ENCODE measurements at places on chromosomes 2 and 18. TPM values are rescaled to one million over a fixed set of nuclear protein-coding genes. Genes with fewer than 3 reads are reported as not detected.

GRCh38 chr2:128818248-128818647 is 499.6 kb upstream of the HS6ST1 start:
- no peak for DNase-seq

DNA sequence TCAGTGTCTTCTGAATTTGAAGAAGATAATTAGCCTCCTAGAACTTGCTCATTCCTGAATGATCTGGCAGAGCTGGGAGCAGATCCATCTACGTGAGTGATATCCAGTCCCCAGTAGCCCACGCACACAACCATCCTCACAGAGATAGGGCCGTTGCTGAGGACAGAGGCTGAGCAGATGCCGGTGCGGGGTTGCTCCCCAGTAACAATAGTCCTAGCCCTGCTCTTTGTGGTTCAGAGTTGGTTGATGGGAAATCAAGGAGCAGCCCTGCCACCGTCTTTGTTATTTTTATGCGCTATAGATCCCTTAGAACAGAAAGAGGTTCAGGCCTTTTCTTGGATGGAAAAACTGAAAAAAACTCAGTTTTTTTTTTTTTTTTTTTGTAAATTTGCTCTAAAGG is 69.3 kb downstream of the VWA3B start:
- no peak for DNase-seq

DNA sequence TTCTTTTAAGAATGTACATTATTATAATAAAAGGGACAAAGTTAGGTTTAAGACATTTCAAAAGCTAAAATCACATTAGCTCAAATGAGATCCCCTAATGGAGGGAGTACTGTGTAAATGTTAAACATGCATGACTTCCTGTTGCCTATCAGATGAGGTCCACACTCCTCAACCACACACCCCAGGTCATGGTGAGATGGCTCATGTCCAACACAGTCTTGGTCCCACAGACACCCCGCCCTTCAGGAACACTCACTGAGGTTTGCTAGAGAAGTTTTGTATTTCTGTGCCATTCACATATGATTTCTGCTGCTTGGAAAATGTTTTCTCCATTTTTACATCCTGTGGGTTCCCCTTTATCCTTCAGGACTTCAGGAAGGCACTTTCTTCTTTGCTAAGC is 491.0 kb downstream of the SOX11 start:
- DNase-seq, result no peak

DNA sequence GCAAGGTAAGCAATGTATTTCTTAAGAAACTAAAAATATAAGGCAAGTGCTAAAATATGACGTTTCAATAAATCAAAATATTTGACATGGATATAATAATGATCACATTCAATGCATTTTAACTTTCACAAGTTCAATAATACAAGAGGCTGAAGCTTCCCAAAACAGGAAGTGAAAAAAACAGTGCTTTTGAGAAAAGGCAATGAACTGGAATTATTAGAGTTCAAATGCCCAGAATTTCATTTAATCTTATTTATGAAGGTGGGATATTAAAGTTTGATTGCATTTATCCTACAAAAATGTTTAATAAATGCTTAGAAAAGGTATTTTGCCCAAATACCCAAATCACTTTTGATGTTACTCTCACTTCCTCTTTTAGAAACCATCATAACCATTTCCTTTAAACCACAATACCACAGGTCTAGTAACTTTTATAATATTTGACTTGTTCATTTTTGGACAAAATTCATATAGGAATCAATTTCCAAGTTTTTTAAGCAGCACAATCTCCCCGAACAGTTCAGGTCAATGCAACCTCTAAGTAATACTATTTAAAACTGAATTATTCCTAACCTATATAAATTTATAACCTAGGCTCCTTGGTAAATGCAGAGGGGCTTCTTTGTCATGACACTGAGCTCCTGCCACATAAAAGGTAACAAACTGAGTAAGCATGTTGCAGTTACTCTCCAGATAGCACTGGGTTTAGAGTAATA is 2.1 kb downstream of the NCKAP1 start:
- no peak for DNase-seq

FHOD3 gene
- 17.8 TPM for total RNA-seq

- peak; percentile 7 for DNase-seq
Observed at GRCh38 chr2:190809139-190809764, 71.4 kb upstream of the GLS start.

GRCh38 chr2:74092275-74092674 is 55.4 kb downstream of the BOLA3 start:
- no peak for DNase-seq

CD28 gene
- total RNA-seq, result not detected

DTNB gene
- 5.0 TPM for total RNA-seq

DNA sequence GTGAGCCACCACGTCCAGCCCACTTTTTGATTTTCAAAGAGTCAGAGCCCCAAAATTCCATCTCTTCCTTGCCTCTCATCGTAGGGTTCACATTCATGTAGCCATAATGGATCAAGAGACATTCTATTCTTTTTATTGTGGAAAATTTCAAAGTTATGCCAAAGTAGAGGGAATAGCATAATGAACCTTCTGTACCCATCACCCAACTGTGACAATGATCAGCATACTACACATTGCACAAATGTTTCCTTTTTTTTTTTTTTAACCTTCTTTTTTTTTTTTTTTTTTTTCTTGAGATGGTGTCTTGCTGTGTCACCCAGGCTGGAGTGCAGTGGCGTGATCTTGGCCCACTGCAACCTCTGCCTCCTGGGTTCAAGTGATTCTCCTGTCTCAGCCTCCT is 162.4 kb downstream of the EML6 start:
- DNase-seq, result no peak

DNA sequence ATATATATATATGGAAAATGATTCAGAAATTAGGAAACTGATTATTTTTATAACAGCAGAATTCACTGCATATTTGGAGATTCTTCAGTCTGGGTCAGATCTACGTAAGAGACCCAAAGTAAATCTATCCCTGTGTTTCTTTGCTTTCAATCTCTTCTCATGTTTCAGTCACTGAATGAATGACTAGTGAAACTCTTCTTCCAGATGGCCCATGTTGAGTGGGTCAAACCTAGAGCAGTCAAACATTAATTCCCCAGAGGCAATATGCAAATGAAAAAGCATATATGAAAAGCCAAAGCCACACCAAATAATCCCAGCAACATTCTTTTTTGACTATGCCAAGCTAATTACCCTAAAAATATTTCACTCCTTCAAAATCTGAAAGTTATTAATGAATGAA is 317.3 kb downstream of the RBM43 start:
- DNase-seq, result no peak

DNA sequence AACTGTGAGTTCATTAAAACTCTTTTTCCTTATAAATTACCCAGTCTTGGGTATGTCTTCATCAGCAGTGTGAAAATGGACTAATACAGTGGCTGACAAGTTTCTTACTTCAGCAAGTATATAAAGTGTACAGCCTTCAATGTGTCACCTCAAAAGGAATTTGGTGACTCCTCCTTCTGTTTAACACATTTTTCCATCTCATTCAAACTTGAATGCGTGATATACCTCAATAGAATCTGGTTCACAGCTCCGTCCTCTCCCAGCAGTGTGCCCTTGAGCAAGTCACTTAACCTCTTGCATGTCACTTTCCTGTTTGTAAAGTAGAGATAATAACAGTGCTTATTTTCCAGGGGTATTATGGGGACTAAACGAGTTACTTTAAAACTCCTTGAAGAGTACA is 159.6 kb downstream of the CCBE1 start:
- no peak for DNase-seq

DNA sequence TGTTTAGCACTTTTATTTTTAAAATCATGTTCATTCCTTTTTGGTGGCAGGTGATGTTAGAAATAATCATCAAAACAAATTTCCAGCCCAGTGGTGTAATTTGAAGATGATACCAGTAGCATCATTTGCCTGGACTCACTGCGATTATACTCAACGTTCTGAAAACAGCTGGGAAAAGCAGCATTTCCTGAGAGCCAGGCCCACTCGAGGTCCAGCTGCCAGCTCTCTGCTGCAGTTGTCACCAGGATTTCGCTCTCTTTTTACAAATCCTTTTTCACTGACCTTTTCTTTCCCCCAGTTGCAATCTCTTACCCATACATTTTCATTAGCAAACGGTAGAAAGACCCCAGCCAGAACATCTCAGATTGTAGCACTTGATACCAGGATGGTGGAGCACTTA is 110.6 kb upstream of the LYPD1 start:
- DNase-seq, result no peak

DNA sequence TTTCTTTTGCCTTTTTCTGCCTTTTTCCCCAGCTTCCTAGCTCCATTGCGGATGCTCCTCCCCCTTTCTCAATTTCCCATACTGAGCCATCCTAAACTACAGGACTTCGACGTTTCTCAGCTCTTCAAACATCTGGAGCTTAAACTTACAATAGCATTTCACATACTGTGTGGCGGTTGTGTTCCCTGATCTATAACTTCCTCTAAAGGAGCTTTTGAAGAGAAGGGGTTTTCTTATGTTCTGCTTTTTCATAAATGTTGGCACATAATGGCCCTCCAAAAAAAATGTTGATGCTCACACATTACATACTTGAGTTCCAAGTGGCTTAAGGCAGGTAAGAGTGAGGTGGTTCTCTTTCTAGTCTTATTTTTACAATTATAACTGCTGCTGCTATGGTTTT is 87.4 kb downstream of the RNF144A start:
- DNase-seq, result no peak

DNA sequence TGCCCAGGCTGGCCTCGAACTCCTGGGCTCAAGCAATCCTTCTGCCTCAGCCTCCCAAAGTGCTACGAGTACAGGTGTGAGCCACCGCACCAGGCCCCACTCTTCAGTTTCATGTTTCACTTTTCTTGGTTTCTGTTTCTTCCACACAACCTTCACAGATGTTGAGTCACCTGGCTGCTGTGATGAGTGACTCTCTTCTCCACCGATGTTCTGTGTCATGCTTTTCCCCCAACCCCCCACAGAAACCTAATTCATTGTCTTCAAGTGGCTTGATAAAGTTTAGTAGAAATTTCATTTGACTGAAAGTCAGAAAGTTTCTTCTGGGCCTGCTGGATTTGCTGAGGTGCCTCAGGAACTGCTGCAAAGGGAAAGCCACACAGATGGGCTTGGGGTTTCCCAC is 78.5 kb downstream of the SPHKAP start:
- no peak for DNase-seq

ASPRV1 gene
- total RNA-seq, result 1.2 TPM

CCDC141 gene
- not detected for total RNA-seq

DNA sequence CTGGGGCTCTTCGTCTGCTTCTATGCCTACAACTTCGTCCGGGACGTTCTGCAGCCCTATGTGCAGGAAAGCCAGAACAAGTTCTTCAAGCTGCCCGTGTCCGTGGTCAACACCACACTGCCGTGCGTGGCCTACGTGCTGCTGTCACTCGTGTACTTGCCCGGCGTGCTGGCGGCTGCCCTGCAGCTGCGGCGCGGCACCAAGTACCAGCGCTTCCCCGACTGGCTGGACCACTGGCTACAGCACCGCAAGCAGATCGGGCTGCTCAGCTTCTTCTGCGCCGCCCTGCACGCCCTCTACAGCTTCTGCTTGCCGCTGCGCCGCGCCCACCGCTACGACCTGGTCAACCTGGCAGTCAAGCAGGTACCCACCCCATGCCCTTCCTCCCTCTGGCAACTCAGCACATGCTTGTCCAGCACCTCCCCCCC is 24.2 kb downstream of the STEAP3 start:
- no peak for DNase-seq

GRCh38 chr2:137173463-137173862 is 408.1 kb downstream of the THSD7B start:
- no peak for DNase-seq

GRCh38 chr18:73976433-73976832 is 171.2 kb downstream of the FBXO15 start:
- DNase-seq, result no peak

TBR1 gene
- not detected for total RNA-seq

DNA sequence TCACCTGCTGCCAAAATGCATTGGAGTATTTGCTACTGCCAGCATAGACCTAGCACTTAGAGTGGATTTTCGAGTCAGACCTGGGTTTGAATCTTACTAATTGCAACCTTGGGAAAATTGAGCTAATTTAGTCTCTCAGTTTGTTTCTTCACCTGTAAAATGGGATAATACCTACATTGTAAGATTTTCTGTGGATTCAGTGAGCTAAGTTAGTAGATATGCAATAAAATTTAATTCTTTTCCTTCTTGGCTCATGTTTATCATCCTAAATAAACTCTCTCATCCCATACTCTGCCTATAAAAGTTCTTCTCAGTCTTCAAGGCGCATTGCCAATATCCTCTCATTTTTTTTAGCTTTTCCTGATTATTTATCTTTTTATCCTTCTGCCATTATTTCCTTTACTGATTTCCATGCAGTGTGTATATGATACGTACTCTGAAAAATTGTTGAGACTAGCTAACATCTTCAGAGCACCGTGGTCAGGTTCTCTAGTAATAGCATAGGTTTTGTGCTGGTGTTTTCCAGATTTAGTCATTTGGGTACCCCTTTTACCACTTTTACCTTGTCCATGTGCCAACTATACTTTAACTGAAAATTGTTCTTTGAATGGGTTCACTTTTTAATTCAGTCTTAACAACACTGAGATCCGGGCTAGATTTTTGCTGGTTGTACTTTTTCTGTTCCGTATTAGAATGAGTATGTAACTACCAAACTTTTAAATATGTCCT is 7.3 kb downstream of the CEP192 start:
- DNase-seq, result no peak

GRCh38 chr18:48848641-48849143 is 102.1 kb downstream of the SMAD7 start:
- peak; percentile 74 for DNase-seq

DNA sequence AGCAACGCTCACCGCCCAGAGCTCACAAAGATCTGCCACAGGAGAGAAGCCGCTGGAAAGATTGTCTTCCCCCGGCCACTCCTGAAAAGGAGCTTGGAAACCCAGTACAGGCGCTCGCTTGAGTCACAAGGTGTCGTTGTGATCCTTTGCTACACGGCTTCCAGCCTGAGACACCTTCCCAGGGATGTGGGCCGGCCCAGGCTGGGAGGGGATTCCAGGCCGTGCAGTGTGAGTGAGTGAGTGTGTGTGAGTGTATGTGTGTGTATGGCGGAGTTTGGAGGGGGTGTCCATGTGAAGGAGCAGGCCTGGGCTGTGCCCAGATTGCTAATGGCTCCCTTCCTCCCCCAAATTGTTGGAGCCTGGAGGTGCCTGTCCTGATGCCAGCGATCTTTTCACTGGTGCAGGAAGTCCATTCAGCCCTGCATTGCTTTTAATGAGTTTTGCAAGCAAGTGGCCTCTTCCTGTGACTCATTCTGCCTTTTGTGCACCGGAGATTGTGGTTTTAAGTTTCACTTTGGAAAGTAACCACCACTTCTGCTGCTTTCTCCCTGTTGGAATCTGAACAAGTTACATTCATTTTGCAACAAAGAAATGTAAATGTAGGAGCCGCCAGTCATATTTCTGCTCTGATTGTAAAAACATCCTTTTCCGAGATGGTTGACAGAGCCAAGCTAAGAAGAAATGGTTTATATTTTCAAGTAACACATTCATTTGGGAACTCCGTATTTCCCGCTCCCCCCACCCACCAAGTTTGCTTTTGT is 83.7 kb downstream of the LPIN1 start:
- peak; percentile 95 for DNase-seq

DNA sequence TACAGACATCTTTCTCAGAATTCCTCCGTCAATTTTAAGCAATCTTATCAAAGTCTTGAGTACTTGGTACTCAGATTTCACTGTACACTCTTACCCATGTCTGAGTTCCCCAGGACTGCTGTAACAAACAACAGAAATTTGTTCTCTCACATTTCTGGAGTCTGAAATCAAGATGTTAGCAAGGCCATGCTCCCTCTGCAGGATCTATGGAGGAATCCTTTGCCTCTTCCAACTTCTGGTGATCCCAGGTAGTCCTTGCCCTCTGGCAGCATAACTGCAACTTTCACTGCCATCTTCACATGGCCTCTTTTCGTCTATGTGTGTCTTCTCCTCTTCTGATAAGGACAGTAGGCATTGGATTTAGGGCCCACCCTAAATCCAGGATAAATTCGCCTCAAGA is 17.1 kb upstream of the CACNB4 start:
- no peak for DNase-seq
